Activated T-cell treated with anti-CD3 and anti-CD28 coated beads, Interleukin-2, amount 50 U/mL, for 1 hour (primary cell): ENCODE measurements at places on chromosomes 12 and 14.

DNA sequence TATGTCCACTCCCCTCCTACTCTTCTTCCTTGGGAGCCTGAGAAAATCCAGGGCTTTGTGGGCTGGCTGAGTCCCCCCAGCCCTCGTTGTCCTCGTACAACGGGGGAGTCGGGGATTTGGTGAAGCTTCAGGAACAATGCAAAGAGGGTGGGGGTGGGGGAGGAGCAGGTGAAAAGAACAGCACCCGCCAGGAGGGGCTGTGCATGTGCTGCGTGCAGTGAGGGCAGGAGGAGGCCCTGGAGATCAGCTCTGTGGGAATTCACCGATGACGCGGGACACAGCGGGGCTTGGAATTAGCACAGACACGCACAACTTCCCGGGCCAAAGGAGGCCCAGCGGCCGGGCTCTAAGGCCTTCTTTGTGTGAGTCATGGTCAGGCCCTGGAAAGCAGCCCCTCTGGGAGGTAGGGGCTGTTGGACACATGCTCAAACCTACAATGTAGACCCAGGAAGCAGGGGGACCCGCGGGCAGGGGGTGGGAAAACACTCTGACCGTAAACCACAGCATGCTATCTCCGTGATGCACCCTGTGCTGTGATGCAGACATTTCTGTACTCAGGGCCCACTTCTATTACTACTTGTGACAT is 32.8 kb downstream of the RBM19 start:
- no peak for DNase-seq

- no peak for DNase-seq
These were observed 14.9 kb downstream of the SLC7A7 start for GRCh38 chr14:22800346-22800745.

DNA sequence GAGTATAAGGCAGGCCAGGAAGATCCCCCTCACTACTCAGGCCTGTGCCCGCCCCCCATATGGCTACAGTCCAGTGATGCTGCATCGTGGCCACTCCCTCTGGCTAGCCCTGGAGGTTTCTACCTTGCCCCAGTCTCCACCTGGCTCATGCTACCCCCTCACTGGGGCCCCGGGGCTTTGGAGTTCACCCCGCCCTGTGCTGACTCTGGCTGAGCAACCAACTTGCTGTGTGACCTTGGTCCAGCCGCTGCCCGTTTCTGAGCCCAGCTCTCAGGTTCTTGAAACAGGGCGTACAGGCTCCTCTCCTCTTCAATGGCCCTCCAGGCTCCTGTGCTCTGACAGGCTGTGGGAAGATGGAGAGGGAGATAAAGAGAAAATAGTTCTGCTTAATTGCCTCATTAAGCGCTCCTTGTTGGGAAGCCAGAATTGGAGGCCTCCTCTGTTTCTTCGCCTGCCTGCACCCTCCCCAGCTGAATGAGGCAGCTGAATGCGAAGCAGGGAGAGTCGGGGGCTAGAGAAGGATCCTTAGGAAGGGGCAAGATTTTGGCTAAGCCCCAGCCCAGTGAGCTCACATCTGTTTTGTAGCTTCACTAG is 138.2 kb upstream of the NCOR2 start:
- DNase-seq, result no peak

DNA sequence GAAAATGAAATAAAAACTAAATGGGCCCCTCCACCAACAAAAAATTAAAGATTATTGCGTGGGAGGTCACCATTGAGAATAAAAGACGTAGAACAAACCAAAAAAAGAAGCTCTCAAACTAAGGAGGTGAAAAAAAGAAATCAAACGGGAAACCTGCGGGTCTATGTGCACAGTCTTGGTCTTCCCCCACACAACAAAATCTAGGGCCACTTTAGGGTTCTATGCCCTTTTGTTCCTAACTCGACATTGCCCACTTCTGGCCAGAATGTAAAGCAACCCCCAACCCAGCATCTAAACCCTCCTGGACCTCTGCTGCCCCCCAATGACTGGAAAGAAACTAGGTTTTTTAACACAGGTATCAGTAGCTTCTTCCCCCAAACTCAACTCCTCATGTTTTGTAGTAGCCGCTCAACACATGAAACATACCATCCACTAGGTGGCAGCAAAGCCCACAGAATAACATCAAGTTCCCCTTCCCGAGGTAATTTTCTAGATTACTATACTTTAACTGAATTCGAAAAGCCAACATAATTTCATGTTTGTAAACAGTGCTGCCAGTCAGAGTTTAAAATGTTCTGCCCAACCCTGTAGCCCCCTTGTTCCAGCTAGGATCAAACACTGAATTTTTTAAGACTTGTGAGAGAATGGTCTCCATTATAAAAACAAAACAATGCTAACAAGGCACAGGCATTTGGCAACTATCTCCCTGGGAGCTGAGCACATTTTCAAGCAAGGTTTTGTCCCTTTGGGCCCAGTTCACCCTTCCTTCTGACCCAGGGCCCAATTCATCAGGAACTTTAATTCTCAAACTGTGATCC is 18.7 kb downstream of the DAD1 start:
- peak; percentile 72 for DNase-seq

DNA sequence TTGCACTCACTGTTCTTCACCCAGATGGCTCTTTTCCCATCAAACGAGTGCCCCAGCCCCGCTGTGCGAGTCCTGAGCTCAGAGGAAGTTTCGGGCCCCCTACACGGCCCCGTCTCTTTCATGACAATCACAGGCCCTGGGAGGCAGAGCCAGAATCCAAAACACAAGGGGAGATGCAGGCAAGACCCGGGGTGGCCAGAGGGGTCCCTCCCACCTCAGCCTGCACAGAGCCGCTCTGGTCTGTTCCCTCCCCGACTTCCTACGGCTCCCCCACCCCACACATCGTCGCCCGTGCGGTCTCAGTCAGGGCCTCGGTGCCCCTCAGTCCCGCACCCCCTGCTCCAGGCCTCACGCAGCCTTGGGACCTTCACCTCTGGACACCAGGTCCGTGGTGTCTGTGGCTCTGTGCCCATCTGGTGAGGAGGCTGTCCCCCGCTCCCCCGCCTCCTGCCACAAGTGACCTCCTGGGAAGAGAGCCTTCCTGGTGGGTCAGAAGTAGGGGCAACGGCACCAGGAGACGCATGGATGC is 8.9 kb downstream of the GPR132 start:
- peak; percentile 27 for DNase-seq

DNA sequence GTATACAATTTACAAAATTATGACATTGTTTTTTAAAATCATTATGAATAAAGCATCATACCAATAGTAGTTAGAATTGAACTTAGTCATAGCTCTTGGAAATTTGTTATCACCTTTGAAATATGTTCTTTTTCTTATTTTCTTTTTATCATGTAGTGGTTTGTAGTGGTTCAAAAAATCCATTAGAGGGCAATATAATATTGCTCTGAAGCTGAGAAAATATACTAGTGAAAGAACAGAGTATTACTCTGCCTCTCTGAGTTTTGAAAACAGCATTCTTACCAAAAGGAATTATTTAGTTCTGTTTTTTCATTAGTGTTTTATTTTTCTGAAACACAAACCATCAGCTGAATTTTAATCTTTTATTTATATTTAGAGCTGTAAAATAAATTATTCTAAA is 76.2 kb downstream of the PDZRN4 start:
- no peak for DNase-seq

DNA sequence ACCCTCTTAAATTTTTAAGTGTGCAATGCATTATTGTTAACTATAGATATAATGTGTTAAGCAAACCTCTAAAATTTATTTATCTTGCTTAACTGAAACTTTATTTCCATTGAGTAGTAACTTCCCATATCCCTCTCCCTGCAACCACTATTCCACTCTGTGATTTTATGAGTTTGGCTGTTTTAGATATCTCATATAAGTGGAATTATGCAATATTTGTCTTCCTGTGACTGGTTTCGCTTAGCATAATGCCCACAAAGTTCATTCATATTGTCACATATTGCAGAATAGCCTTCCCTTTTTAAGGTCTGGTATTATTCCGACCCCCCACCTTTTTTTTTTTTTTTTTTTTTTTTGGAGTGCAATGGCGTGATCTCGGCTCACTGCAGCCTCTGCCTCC is 247.6 kb downstream of the EMP1 start:
- DNase-seq, result no peak

DNA sequence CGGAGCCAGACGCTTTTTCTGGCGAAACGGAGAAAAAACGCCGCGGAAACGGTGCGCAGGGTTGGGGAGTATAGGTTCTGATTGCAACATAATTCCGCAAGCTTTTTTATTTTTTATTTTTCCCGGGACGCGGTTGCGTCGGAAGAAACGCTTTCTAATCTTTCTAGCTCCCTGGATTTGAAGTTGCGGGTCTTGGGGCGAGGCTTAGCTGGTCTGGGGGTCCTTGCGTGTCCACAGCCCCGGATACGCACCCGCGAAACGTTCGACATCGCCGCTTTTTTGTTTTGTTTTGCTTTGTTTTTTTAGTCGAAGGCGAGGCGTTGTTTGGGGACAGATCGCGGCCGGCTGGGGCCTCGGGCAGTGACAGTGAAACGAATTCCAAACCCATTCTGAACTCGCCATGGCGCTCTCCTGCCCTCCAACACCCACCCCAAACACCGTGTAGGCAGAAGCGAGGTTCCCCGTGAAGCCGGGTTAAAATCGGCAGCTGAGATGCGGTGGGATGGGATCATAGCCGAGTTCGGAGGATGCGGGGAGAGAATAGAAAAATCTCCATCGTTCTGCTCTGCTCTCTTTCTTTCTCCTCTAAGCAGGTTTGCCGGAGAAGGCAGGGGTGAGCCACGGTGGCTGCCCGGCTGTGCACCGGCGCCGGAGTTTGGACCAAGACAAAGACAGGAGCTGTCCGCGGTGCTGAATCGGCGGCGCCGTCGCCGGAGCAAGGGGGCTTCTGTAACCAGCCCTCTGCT is 8.1 kb upstream of the LHX5 start:
- DNase-seq, result peak; percentile 37

- DNase-seq, result no peak
These were observed 13.6 kb downstream of the MTA1 start for GRCh38 chr14:105433161-105433605.

DNA sequence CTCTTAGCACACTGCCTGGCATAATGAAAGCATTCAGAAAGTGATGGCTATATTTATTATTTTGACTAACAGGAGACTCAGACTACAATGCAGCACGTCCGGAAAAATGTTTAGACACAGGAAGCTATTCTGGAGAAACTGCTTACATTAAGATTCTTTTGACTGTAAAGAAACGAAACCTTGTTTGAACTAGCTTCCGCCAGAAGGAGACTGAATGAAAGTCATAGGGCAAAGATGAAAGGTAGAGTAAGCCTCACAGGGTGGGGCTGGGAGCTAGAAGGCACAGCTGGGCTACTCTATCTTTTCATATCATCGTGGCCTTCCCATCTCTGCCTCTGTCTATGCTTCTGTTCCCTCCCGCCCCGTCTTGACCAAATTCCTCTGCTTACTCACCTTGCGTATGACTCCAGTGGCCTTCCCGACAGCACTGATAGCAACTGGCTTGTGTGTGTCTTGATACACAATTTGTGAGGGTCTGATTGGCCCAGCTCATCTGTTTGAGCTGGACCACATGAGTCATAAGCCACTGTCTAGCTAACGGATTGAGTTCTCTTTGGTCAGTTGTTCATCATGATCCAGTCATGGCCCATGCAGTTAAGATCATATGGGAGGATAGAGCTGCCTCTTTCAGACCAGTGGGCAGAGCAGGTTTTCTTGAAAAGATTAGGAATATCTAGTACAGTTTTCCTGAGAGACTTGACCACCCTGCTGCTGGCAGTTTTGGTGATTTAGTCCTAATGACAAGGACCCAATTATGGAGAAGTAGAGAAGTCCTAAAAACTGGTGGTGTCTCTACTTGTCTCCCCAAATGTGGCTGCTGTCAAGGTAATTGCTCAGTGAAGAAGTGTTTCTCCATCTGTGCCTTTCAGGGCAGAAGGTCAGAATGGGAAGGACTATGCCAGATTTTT is 151.5 kb upstream of the SLC38A2 start:
- DNase-seq, result peak; percentile 47

GRCh38 chr14:72742118-72742837 is 151.6 kb downstream of the DPF3 start:
- no peak for DNase-seq

DNA sequence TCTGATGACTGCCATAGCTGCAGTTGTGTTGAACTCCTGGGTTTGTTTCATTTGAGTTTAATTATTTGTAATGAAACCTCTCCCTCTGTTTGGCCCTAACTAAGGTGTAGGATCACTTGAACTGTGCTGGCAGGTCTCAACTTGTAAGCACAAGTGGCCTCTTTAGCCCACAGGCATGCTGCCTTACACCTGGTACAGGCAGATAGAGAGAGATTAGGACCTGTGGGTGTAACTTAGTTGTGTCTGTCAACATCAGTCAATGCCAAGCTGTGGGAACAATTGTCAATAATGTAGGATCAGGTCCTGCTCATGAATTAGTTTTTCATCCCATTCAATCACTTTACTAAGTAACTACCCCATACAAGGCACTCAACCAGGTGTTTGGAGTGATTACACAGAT is 263.0 kb upstream of the G2E3 start:
- no peak for DNase-seq

DNA sequence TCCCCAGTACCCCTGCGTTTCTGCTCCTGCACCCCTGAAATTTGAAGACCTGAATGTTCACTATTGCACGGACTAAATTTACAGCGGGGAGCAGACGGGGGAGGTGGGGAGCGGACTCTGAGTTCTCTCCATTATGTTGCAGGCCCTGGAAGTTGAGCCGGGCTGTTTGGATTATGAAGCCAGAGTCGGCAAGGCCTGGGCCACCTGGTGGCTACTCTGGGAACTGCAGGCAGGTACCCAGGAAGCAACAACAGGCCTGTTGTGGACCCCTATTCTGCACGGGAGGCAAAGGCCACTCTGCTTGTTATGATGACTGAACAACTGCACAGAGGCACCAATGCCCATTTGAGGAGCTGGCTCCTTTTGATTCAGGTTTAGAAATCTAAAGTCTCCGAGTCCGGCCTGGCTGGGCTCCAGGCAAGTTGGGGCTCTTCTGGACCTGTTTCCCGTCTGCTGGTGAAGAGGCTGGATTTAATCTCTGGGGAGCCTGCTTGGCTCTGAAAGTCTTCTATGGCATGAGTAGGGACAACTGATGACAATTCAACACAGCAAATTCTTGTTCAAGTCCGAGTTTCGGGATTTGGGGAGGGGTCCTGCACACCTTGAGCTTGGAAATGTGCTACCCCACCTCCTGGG is 34.1 kb upstream of the FAM181A start:
- peak; percentile 75 for DNase-seq

GRCh38 chr12:123474485-123475245 is 16.7 kb downstream of the SNRNP35 start:
- no peak for DNase-seq
